ENCODE measurements at places on chromosomes 12 and 14.

- DNase-seq = no peak
These were observed 56.6 kb downstream of the GALNT16 start for GRCh38 chr14:69316449-69317101.

GRCh38 chr14:70782361-70782760, 27.0 kb downstream of the MAP3K9 start:
- no peak for DNase-seq

DNA sequence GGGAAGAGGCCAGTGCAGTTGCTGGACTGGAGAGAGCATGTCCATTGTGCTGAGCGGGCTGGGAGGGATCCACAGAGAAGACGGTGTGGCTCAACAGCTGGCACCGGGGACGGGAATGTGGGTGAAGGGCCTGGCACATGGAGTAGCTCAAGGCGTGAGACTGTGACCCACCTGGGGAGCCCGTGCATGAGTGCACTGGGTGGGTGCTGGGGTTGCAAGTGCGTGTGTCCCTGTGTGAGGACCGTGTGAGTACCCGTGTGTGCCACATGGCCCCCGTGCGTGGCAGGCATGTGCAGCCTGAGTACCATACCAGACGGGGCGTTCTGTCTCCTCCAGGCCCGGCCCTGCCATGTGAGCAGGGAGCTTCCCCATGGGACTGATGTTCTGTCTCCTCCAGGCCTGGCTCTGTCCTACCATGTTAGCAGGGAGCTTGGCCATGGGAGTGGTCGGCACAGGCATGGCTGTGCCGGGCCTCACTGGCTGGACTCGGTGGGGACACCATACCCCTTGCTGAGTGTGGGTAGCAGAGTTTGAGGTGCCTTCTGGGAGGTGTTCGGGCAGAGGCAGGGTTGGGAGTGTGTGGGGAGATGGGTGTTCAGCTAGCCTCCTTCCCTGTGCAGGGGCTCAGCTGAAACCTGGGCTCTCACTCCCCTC, 234.4 kb downstream of the TMEM121 start:
- DNase-seq = no peak

- no peak for DNase-seq
These were observed 139.0 kb upstream of the LHX5 start for GRCh38 chr12:113610698-113611097.

- no peak for DNase-seq
These were observed 92.8 kb downstream of the SCN8A start for GRCh38 chr12:51683763-51684357.

- DNase-seq = no peak
These were observed 8.0 kb downstream of the SCNN1A start for GRCh38 chr12:6367065-6367968.

DNA sequence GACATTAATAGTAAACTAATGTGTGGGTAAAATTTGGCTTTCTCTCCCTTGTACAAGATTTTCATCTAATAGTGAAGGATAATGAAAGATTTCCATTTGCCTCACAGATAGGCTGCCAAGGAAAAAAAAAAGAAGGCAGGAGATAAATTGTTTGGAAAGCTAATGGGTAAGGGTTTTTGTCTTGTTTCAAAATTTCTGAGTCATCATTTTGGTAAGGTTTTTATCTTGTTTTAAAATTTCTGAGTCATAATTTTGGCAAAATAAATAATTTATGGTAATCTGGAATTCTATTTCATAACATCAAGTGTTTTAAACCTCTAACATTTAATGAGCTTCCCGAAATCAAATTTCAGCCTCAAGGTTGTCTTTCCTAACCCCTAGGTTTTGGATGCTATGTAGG, 1035.7 kb upstream of the FBXO33 start:
- no peak for DNase-seq

- DNase-seq = no peak
These were observed 2.8 kb downstream of the FRMD6 start for GRCh38 chr14:51654533-51654845.

DNA sequence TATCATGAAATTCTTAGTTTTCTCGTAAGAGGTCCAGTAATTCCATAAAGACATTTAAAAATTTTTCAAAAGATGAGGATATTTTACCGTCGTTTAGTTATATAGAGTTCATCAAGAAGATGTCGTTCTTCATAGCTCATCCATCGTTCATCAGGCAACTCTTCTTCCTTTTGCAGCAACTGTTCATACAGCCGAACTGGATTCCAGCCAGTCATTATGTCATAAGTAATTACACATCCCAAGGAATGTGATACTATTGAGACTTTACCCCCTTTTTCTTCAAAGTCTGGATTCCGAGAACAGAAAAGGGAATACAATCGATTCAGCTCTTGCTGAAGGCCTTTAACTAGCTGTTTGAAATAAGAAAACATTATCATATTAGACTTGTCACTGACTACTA, 90.3 kb downstream of the DDHD1 start:
- DNase-seq = no peak

DNA sequence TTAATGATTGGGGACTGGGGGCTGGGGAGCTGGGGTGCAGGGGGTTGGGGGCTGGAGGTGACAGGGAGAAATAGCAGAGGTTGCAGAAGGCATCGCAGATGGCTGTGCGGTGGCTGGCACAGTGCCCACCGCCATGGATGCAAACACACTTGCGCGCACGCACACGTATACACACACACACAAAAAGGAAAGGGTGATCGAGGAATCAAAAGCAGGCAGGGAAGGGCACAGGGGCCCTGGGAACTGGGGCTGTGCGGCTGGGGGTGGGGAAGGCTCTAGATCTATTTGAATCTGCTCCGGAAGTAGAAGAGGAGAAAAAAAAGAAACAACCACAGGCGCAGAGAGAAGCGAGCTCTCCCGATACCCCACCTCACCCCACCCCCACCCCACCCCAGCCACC, 39.4 kb downstream of the ZFHX2 start:
- no peak for DNase-seq

DNA sequence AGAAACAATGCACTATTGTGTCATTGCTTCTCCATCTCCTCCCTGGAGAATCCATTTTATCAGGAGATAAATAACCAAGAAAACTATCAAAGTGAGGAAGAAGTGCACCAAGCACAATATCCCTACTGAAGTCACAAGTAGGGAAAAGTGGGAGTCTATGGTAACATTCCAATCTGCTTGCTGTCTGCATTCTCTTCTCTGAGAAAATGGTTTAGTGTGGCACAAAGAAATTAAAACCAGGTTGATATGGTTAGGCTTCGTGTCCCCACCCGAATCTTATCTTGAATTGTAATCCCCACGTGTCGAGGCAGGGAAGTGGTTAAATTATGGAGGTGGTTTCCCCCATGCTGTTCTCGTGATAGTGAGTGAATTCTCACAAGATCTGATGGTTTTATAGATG, 209.7 kb downstream of the PRKD1 start:
- DNase-seq = no peak

DNA sequence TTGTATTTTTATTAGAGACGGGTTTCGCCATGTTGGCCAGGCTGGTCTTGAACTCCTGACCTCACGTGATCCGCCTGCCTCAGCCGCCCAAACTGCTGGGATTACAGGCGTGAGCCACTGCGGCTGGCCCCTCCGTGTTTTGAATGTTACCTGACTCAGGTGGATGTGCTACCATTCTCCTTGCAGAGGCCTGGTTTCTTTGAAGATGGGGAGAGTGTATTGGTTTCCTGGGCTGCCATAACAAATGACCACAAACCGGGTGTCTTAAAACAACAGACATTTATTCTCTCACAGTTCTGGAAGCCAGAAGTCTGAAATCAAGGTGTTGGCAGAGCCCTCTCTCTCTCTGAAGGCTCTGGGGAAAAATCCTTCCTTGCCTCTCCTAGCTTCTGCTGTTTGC, 98.0 kb downstream of the IRF2BPL start:
- no peak for DNase-seq

DNA sequence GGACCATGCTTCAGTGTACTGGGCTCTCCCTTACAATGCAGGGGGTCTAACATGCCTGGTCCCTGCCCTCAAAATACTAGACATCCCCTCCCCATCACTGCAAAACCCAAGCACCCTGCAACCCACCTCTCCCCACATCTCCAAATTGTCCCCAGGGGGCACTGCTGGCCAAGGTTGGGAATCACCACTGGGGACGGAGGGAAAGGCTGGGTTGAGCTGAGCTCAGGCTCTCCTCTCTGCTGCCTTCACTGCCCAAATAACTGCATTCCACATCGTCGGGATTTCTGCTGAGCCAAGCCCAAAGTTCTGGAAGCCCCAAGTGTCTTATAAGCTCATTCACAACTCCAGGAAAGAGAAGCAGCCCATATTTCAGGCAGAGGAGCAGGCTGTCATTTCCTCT, 69.6 kb downstream of the NT5DC3 start:
- no peak for DNase-seq

- no peak for DNase-seq
These were observed 11.1 kb upstream of the GPR132 start for GRCh38 chr14:105076296-105076804.

- DNase-seq = no peak
These were observed 30.2 kb downstream of the LEMD3 start for GRCh38 chr12:65199604-65200003.

DNA sequence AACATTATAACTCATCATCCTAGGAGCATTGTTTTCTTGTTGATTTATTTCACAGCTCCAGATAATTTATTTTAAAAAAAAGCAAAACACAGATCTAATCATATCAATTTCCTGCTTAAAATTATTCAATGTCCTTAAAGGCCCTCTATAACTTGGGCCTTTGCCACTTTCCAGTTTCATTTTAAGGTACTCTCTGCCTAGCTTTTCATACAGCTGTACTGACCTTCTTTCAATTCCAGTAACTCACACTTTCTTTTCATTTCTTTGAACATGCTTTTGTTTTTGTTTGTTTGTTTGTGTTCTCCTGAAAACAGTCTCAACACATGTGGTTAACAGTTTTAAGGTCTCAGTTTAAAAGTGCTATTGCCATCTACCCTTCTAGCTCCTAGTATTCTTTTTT, 281.9 kb downstream of the ACSS3 start:
- no peak for DNase-seq

DNA sequence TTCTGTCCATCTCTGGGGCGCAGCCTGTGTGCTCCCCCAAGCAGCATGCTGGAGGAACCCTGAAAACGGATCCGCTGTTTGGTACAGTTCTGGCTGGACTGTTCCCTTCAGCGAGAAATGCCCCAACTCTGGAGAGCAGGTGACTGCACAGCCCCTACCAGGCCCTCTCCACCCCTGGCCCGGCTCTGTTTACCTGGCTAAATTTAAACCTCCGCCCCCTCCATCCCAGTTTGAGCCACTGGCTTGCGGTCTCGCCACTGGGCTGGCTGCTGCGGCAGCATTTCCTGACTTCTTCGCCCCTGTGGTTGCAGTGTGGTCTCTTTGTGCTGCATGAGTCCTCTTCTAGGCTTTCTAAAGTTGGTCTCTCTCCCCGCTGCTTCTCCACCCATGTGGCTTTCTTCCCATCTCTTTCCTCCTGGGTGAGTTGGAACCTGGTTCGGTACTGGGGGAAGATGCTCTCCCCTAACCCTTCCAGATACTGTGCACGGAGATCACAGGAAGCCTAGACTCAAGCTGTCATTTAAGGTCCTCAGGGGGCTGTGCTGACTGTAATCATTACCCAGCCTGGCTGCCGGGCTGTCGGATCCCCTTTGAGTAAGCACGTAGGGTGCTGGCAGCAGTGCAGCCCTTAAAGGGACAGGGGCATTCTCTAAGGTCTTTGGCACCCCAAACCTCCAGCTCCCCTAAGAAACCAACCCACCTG, 60.6 kb downstream of the FBXL14 start:
- no peak for DNase-seq

- DNase-seq = no peak
These were observed 13.6 kb upstream of the FOXN3 start for GRCh38 chr14:89430391-89431236.

DNA sequence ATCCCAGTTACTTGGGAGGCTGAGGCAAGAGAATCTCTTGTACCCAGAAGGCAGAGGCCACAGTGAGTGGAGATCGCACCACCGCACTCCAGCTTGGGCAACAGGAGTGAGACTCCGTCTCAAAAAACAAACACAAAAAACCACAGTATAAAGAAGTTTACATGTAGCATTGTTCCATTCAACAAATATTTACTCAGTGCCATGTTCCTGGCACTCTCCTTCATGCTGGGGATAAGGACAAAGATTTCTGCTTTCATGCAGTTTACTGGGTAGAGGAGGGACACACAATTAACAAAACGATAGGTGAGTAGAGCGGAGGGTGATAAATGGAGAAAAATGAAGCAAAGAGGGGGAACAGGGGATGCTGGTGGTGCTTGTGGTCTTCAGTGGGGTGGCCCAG, 68.2 kb upstream of the OVCH1 start:
- no peak for DNase-seq

DNA sequence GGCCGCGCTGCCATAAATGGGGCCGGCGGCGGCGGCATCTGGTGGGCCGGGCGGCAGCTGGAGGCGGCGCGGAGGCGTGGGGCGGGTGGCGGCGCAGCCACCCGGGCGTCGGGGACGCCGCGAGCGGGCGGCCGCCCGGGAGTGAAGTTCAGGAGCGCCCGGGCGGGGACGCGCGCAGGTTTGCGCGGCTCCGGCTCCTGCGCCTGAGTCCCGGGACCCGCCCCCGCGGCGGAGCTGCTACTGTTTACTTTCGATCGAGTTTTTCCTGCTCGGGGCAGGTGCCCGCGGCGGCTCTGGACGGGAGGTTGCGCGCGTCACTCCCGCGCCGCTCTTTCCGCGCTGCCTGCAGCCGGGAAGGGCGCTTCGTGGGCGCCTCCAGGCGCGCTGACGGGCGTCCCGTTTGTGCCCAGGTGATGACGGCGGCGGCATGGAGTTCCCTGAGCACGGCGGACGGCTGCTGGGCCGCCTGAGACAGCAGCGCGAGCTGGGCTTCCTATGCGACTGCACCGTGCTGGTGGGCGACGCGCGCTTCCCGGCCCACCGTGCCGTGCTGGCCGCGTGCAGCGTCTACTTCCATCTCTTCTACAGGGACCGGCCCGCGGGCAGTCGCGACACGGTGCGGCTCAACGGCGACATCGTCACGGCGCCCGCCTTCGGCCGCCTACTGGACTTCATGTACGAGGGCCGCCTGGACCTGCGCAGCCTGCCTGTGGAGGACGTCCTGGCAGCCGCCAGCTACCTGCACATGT, at the start of gene ZBTB42:
Gene ZBTB42 (plus strand): TSS at position 331 of the 749 bp plus-strand sequence. CDS start 97 bp downstream, at position 428.
- no peak for DNase-seq

- no peak for DNase-seq
These were observed 166.6 kb upstream of the ATP2B1 start for GRCh38 chr12:89875225-89875624.

DNA sequence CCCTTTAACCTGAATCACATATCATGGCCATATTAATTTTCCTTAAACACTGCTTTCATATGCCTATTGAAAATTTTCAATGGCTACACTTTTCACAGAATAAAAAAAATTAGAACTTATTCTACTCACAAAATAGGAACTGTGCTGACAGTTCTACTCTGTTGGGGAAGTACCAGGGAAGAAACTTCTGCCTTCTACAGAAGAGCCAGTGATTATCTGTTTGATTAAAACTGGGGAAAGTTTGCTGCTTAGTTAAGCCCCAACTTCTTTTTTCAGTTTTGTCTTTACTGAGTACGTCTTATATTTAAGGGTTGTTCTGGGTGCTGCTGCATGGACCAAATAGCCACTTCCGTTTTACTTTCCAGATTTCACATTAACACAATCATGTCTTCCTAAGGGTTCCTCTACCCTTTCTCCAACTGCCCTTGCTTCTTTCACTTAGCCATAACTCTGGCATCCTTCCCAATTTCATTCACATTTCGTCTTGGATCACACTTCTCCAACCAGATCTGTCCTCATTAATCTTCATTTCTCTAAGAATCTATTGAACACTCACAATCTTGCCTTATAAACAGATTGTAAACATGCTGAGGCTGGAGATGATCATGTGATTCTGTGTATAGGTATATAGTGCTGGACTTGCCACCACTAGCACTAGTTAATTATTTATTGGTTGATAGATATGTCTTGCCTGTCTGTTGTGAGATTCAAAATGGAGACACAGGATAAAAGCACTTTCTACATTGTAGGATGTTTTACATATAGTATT, 1.9 kb upstream of the SEL1L start:
- DNase-seq = no peak

GRCh38 chr12:70736351-70737133, 99.3 kb upstream of the PTPRB start:
- DNase-seq = no peak
